ENCODE measurements at places on chromosomes 4 and X.

GRCh38 chr4:78363031-78363570 is 188.5 kb upstream of the ANXA3 start:
- no peak for DNase-seq

DNA sequence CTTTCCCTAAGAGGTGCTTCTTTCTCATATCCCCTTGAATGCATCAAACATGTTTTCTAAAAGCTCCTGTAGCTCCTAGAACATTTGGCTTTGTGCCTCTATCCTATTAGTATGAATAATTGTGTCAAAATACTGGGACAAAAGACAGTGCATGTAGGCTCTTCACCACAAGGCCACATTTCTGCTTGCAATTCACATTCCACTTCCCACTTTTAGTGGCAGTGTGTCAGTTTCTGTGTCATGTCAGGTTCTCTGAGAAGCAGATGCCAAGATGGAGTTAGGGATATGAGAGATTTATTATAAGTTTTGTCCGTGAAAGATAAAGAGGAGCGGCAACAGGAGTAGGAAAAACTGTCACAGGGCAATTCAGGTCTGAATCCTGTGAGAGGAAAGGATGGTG is 61.3 kb upstream of the GPRIN3 start:
- DNase-seq = no peak

- DNase-seq = no peak
Observed at GRCh38 chr4:65242156-65242846, 428.0 kb downstream of the EPHA5 start.

GRCh38 chrX:150903110-150903508 is 4.6 kb upstream of the CD99L2 start:
- no peak for DNase-seq

GRCh38 chr4:22091352-22091717 is 142.8 kb upstream of the KCNIP4 start:
- no peak for DNase-seq

DNA sequence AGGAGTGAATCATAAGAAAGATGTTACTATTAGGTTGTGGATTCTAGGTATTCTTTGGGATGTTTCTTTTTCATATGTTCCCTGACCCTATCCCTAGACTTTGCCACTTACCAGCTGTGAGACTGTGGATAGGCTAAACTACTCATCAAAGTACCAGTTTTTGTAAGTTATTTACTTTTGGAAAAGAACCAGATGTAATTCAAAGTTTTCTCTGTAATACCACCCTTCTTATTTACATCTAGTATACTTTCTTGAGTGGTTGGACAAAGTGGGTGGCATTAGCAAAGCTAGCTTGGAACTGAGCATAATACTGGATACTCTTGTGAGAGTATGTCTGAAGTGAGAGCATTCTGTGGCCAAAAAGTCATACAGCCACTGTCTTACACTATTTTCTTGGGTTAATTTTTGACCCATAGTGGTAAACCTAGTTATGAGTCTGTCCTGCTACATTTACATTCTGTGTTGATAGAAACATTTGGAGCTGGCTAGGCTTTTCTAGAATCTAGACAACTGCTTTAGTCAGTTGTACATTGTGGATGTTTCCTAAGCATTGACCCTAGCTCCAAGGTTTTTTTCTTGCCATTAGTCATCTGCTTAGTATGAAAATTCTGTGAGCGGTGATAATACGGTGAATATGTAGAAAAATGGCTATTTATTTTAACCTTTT is 41.7 kb downstream of the KDM6A start:
- DNase-seq = no peak

- DNase-seq = no peak
Observed at GRCh38 chr4:150973626-150974251, 41.3 kb downstream of the LRBA start.

- no peak for DNase-seq
Observed at GRCh38 chrX:2548711-2549423, 48.1 kb upstream of the DHRSX start.

GRCh38 chrX:68832516-68833447 is 4.0 kb downstream of the EFNB1 start:
- DNase-seq = no peak

GRCh38 chr4:12852338-12853307 is 631.5 kb downstream of the RAB28 start:
- no peak for DNase-seq

All from activated CD4-positive, CD25-positive, alpha-beta regulatory T cell (primary cell).